ENCODE measurements at places on chromosomes 5 and 9. TPM values are rescaled to one million over a fixed set of nuclear protein-coding genes. Genes with fewer than 3 reads are reported as not detected.

DNA sequence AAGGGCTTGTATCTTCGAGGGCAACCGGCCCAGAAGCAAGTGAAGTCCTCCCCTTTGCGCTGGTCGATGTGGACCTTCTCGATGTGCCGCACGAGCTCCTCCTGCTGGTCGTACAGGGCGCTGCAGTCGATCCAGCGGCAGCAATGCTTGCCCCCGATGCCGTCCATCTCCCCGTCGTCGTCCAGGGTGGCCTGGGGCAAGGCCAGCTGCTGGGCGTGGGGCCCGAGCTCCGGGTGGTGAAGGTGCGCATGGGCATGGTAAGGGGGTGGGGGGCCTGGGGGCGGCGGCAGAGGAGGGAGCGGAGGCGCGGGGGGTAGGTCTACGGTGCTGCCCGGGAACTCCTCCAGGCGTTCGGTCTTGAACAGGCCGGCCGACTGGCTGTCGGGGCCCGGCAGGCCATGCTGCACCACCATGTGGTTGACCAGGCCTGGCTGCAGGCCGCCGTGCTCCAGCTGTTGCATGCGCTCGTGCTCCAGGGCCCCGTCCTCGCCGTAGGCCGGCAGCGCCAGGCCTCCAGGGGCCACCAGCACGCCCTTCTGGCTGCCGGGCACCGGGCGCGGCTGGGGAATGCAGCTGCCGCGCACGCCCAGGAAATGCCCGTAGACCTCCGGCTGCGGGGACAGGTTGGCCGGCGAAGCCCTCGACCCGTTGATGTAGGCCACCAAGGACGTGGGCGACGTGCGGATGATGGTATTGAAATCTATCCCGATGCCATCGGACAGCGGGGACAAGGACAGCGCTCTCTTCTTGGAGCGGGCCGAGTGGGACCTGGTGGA is 181.8 kb downstream of the GLIS3 start:
- DNase-seq = no peak

DNA sequence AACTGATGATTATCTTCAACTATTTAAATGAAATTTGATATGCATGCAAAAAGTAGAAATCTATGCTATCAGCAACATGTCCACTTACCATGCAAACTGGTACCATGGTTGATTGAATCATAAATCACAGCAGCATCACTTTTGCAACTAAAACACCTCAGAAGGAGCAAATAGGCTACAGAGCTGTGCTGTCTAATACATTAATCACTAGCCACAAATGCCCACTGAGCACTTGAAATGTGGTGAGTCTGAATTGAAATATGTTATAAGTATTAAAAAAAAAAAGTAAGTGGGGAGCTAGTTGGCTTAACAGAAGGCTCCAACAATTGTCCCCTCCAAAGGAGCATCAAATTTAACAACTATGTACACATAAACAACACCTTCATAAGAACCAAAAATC is 112.5 kb downstream of the FAM114A2 start:
- no peak for DNase-seq

DNA sequence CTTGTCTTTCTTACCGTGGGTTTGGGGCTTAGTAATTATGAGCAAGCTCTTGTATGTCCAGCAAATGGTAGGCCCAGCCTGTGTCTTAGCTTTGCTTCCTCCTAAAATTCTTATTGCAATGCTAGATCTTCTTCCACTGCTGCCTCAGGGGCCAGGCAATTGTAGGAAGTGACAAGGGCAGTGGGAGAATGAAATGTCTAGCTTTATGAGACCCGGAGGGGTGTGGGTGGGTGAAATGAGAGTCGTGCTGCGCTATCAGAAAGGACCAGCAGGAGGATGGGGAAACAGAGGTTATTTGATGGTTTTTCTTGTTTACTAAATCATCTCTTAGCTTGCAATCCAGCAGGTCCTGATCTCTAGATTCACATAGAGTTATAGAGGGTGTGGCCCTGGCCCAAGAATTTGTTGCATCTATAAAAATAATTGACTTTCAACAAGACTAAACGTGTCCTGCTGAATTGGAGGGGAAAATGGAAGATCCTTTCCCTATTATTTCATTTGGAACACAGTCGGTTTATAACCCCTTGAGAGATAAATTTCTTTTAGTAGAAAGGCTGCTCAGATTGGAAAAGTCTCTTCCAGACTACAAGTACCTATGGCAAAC is 43.7 kb downstream of the ZNF366 start:
- no peak for DNase-seq

DNA sequence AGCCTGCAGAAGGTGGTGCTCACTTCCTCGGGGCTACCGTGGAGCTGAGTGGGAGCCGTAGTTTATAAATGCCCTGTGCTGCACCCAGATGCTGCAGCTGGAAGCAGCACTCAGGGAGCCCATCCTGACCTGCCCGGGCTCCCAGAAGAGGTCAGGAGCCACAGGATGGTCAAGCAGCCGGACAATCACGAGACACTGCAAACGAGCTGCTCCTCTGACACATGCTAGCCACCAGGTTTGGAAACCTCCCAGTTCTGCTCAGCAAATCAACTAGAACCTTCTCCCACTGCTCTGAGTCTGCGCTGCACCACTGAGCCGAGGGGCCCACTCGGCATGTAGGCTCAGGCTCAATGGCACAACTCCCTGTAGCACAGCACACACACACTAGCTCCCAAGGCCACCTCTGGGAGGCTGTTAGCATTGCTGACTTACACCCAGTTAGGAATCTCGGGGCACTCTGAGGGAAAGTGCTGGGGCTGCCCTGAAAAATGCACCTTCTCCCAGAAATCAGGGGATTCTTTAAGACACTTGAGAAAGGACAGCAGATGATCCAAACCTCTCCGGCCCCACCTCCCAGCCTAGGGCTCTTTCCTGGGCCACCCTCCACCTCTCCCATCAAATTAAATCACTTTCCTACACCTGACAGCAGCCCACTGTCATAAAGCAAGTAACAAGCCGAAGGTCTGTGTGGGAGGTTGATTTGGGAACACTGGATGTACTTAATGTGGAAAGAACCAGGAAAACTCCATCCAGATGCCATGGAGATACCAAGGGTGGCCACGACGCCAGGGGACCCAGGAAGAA is 59.1 kb downstream of the PSMB7 start:
- no peak for DNase-seq

Gene CMYA5
- 1,199 TPM for total RNA-seq

- no peak for DNase-seq
Observed at GRCh38 chr9:38227061-38227540, 158.1 kb upstream of the SHB start.

Gene FOXD4
- total RNA-seq = not detected

Gene RLN2
- total RNA-seq = 0.41 TPM

Gene FREM1
- 2.2 TPM for total RNA-seq

DNA sequence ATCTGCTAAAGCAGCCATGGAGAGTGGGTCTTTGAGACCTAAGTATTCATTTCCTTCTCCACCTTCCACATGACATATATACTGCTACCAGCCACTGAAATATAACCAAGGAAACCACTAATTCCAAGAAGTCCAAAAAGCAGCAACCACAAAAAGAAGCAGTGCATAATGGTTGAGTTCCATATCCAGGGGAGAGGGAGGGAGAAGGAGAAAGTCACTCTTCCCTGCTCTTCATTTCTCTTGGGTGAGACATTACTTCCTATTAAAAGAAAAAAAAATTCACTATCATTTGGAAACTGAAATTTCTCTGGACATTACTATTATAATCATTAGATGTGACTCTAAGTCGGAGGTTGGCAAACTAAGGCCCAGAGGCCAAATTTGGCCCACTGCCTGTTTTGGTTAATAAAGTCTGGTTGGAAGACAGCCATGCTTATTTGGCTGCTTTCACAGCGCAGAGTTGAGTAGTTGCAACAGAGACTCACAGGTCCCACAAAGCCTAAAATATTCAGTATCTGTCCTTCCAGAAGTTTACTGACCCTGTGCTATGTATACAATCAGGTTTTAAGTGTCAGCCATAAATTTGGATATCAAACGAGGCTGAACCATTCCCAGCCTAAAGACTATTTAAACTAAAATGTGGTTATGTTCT is 168.6 kb downstream of the MPDZ start:
- DNase-seq = no peak

DNA sequence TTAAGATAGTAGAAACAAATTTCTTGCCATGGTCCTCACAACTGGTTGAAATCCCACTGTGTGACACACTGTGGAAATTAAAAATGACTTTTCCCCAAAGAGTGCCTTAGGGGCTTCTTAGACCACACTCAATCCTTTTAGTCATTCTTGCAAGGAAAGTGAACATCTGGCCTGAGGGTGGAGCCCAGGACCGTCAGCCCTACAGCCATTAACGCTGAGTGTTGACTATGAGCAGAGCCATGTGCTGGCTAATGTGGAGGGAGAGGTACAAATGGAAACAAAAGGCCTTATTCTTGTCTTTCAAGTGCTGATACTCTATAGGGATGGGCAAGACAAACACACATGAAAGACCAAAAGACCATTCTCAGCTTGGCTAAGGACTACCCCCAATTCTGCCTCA is 456.5 kb downstream of the ZSWIM6 start:
- DNase-seq = no peak

DNA sequence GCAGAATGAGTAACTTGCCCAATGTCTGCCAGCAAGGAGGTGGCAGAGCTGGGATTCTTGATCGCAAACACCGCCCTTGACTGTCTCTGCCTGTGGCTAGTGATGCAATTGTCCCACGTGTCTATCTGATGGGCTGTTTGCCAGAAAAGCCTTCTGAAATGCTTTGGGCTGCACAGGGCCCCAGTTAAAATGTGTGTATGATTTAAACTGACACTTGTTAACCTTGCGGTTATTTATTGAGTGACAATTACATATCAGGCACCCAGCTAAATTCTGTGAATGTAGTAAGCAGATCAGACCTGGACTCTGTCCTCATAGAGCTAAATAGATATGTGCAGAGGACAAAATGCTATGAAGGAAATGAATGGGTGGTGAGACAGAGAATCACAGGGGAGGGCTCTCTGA is 11.6 kb upstream of the IL12B start:
- peak; percentile 62 for DNase-seq

Measured in right atrium auricular region (tissue), 2 donors.